ENCODE measurements at places on chromosomes 12 and 14.

DNA sequence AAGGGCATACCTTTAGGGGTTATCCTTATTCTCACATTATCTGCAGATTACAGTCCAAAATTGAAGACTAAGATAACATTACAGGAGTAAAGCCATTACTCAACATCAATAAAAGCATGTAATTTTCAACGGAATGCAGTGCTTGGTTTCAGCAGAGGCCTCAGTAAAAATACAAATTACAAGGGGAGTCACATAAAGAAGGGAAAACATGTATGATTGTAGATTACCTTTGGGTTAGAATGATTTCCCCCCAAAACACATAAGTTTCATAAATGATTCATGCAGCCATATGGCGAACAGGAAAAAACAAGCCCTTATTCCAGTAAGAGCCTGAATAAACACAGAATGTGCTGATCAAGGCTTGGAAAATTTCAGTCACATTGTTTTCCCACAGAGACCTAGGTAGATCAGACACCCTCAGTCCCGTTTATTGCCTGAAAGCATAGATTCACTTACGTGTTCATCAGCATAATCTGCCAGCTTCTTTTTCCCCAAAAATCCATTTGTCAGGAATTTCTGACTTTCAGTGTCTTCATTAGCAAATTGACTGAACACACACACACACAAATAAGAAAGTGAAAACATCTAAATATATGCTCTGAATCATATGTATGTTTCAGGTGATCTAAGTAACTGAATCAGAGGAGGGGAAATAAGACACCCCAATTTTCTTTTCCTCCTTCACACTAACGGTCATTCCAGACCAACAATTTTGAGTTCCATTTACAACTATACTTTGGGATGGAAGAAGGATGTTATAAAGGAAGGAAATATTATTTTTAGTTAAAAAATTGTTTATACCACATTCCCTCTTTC is 37.5 kb downstream of the SLC38A4 start:
- no peak for DNase-seq

- no peak for DNase-seq
Observed at GRCh38 chr14:38941488-38941887, 161.5 kb downstream of the SEC23A start.

GRCh38 chr14:65403231-65403630 is 9.3 kb upstream of the FUT8 start:
- DNase-seq = no peak

- DNase-seq = no peak
Observed at GRCh38 chr12:8658346-8658745, 4.3 kb downstream of the MFAP5 start.

DNA sequence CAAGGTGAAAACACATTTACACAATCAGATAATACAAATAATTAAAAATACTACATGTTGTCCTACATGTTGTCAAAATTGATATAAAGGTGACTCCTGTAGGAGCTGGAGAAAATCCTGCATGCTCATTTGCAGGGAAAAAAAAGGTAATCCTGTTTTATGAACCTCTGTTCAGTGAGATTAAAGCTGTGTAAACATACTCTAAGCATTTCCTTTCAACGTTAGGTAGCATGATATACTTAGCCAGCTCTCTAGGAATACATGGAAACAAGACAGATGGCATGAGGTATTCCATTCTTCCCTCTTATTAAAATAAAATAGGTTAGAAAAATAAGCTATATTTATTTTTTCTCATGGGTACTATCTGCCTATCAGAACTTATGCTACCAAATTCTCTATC is 635.7 kb upstream of the FLRT2 start:
- DNase-seq = no peak

DNA sequence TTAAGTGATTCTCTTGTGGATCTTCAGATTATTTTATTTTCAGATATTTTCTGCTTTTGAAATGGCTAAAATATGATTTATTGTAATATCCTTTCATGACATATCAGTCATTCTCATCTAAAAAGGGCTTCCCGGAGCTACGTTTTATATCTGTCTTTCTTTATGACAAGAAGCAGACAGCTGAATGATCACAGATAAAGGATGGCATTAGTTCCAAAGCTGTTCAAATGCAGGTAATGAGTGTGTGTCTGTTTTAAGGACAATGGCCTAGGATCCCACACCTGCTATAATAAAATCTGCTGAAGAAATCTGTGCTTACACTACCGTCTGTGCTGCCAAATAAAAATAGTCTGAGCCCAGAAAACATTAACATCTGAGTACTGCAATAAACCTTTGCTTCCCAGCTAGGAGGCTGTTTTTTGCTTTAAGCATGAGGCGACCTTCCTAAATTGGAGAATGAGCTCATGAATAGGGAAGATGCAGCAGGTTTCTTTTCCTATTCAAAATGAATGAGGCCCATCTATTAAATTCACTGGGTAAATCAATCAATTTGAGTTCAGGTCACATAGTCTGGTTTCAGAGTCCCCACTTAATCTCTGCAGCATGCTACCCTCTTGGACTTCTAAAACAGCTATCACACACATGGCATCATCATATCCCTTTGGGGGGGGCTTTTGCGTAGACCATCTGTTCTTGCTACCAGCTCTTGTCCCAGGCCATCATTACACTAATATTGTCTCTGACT is 498.5 kb downstream of the NELL2 start:
- DNase-seq = no peak
